NCI-H2081 (cell line): ENCODE measurements at places on chromosomes 2 and 18.

GRCh38 chr2:150571121-150571520, 83.7 kb upstream of the RND3 start:
- DNase-seq = no peak

DNA sequence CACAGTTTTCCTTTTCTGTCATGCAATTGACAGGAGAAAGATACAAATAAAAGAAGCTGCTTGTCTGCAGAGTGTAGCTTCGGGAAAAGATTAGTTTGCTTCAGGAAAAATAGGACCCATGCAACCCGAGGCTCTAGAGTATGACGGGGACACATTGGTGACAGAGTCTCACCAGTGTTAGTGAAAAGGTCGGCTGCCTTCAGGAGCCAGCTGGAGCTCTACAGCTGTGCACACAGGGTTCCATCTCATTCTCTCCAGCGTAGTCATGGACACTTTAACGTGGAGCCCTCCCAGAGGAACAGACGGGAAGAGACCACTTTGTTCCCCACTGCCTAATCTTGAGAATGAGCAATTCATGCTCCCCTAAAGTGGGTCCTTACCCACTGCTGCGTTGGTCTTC, 42.9 kb downstream of the FECH start:
- DNase-seq = no peak

DNA sequence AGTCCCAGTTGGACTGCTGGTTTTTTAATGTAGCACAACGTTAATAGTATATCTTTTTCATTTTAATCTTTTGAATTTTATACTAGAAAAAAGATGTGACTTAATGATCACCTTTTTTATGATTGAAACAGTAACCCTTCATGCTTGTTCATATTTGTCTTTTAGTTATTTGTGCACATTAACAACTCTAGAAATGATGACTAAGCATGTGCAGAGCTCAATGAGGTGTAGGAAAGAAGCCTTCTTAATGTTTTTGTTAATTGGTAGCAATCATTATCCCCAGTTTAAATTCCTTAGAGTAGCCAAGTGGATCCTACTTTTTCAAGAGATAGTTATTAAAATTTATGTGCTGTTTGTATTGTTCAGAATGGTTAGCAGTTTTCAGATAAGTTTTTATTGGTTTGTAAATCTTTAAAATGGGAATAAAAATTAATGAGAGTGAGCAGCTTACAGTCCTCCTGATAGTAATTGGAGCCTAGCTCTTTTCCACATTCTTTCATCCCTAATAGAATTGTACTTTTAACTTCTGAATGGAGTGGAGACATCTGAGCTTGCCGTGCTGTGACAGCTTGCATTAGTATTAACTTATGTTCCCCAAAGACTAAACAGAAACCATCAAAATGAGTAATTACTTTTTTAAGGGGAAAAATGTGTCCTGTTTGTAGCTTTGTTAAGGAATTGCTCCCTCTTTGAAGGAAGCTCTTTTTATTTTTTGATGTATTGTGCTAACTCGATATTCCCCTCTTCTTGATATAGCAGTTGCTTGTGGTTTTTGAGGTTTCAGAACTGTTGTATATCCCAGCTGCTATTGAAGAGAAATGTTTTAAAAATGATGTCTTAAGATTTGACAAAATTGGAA, 17.3 kb downstream of the PIK3C3 start:
- no peak for DNase-seq

DNA sequence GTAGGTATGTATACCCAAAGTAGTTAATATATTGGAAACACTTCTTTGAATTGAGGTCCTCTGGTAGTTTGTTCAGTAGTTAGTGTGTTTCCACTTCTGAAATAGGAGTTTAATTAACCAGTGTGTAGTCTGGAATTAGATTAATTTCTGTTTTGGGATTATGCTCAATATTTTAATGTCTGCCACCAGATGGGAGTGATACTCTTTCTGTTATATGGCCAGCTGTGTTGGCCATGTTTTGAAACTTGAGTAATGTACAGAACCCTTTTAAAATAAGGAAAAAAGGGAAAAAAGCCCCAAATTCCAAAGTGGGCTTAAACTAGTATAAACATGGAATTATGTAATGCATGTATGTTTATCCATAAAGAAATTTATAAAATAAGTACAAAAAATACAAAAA, 147.7 kb downstream of the CTNNA2 start:
- DNase-seq = no peak

DNA sequence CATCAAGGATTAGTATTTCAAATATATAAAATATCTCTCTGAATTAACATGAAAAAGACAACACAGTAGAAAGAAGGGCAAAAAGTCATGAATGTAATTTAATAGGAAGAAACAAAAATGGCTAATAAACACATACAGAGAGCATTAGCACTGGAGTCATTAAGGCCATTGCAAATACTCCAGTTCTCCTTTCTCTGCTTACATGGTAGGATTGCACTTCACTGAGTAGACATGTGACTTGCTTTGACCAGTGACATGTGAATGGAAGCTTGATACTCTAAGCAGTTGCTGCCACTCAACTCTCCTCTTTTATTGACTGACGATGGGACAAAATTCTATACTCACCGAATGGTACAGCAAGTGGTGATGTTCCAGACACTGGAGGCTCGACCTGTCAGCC, 153.9 kb upstream of the LGALSL start:
- DNase-seq = no peak

GRCh38 chr2:231411831-231412617, 16.5 kb downstream of the B3GNT7 start:
- DNase-seq = peak; percentile 55

- no peak for DNase-seq
Measured at GRCh38 chr2:11500702-11501303, 33.0 kb upstream of the GREB1 start.

- no peak for DNase-seq
Measured at GRCh38 chr2:48677450-48677849, 59.8 kb downstream of the GTF2A1L start.

DNA sequence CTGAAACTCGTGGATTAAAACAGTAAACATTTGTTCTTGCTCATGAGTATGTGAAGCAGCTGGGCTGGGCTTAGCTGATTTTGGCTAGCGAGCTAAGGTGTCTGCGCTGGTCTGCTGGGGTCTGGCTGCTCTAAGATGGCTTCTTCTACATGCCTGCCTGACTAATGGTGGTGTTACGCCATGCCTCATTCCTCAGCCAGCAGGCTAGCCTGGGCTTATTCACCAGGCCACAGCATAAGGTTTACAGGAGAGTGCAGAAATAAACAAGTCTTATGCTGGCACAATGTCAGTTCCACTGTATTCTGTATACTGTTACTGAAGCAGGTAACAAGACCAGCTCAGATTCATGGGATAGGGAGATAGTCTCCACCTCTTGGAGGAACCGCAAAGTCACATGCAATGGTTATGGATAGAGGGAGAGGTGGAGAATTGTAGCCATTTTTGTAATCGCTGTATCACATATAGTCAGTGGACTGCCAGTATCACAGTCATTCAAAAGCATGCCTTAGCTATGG, 80.0 kb downstream of the RHBDD1 start:
- no peak for DNase-seq

GRCh38 chr18:54931152-54931551, 28.1 kb downstream of the CCDC68 start:
- no peak for DNase-seq

GRCh38 chr2:46858702-46859090, 56.9 kb downstream of the MCFD2 start:
- DNase-seq = no peak

DNA sequence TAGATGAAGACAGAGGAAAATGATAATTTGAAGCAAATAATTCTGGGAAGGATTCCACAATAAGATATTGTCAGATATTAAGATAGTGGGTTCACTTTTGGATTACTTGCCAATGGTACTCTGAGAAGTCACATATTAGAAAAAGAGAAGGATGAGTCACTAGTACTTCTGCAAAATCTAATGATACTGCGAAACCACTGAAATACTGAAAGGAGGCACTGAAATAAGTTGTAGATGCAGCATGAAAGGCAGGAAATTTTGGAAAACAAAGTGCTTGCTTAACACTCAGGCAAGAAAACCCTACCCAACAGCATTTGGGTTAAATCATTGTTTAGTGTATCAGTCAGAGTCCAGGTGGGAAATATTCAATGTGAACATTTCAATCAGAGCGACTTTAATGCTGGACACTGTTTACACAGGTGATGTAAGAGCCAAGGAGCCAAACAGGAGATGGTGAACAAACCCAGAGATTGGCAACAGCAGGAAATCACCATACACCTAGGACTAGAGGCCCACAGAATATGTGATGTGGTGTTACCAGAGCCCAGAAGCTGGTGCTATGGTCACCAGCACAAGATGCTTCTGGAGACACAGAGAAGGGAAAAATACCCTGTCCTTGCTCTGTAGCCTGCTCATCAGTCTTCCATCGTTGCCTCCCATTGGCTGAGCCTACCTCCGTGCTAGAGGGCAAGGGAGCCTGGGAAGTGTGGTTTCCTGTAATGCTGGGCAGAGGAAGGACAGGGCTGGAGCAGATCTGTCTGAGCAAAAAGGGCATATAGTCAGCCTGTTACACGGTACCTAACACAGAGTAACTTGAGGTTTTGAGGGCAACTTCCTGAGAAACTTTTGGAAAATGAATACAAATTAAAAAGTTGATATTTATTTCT, 204.7 kb upstream of the ITGA4 start:
- DNase-seq = no peak

- no peak for DNase-seq
Measured at GRCh38 chr2:126653761-126654160, 2.2 kb upstream of the GYPC start.

DNA sequence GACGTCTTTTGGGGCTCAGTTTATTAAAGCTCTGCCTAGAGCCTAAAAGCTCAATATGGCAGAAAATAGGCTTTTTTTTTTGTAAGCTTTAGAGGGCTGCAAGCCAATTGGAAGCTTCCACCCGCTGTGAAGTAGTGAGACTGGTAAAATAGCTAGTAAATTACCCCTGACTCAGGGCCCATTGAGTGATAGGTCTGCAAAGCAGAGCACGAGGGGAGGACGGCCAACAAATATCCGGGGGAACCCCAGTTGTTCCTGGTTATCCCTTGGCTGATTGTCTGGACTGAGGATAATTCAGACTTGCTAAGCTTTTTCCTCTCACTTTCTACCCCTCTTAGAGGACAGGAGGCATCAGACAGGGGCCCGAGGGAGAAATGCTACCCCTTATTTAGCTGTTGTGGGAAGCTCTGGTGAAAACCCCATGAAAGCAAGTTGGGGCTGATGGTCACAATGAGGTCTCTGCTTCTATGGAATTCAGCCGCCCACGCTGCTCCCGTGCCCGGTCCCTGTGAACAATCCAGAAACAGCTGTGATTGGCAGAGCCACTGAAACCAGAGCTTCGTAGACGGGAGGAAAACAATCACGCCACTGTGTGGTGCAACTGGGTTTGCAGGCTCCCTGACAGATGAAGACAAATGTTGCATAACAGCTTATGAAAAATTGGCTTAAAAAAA, 141.9 kb upstream of the LGALSL start:
- peak; percentile 7 for DNase-seq

DNA sequence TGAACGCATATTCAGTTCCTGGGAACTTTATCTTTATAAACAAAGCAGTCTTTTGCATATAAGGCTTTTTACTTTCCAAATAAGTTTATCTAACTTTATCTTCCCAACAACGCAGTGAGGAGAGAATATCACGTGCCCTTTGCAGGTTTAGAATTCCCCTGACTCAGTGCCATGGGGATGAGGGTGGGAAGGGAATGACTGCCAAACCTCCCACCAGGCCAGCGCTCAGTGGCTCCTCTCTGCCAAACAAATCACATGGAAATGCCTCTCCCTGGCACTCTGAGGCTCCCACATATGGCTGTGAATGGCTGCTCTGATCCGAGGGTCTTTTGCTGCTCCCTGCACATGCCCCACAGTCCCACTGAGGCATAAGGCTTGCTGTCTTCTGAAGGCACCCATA, 158.3 kb downstream of the DNAH6 start:
- DNase-seq = no peak

- no peak for DNase-seq
Measured at GRCh38 chr2:19312949-19313348, 45.5 kb downstream of the OSR1 start.

DNA sequence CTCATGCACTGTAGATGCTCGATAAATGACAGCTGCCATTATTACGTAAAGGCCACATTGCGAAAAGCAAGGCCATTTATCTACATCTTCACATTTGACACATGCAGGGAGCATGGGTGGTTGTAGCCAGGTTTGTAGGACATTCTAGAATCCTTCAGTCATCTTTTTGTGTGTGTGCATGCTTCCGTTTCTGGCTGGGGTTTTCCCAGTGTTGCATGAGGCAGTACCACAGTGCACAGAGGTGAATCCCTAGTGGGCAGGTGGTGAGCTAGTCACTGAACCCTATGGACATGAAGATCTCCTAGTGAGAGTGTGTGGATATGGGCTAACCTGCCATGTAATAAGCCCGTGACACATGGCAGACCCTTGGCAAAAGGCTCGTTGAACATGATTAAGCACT, 151.8 kb upstream of the SLC14A2 start:
- DNase-seq = no peak

DNA sequence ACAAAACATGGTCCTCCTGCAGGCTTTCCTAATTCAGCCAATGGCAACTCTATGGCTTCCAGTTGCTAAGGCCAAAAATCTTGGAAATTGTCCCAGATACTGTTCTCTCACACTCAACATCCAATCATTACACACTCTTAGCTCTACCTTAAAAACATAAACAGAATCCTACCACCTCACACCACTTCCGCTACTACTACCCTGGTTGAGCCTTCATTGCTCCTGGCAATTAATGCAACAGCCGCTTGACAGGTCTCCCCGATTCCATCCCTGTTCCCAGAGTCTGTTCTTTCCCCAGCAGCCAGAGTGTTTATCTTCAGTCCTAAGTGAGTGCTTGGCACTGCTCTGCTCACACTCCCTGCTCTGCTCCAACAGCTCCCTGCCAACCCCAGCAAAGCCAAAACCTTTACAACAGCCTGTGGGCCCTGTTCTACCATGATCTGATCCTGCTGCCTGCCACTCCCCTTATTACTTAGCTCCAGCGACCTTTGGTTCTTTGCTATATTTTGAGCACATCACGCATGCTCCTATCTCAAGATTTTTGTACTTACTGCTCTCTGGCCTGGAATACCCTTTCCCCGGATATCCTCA, 67.5 kb upstream of the AMMECR1L start:
- no peak for DNase-seq

DNA sequence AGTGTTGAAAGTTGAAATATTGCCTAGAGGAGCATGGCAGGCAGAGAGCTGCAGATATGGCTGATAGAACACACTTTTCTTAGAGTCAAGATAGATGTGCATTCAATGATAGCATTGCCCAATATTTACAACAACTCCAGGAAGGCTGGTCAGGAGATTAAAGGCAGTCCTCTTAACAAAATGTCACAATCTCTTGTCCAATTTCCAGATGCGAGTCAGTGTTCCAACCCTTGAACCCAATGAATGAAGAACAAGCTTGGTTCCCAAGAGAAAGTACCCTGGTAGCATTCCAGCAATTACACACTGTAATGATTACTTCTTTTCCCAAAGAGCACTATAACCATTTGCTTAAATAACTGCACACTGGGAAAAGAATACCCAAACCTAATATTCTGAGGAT, 839.4 kb upstream of the VRK2 start:
- DNase-seq = no peak

GRCh38 chr2:241179899-241180298, 8.6 kb upstream of the ANO7 start:
- no peak for DNase-seq

GRCh38 chr2:54801352-54801751, 77.9 kb downstream of the EML6 start:
- DNase-seq = peak; percentile 50

GRCh38 chr2:20635675-20636584, 15.0 kb downstream of the HS1BP3 start:
- peak; percentile 88 for DNase-seq
